Cortex of kidney (tissue), 1 donor: ENCODE measurements at places on chromosomes 13 and 19.

DNA sequence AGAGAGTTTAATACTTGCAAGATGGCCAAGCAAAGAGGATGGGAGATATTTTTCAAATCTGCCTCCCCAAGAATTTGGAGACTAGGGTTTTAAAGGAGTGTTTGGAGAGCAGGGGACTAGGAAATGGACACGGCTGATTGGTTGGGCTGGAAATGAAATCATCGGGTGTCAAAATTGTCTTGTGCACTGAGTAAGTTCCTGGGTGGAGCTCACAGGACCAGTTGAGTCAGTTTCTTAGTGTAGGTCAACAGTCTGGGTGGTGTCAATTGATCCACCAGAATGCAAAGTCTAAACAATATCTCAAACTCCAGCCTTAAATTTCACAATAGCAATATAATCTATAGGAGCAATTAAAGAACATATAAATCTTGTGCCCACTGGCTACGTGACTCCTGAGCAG, 23.0 kb upstream of the CEACAM4 start:
- DNase-seq: no peak

- DNase-seq: no peak
Observed at GRCh38 chr13:113562085-113562749, 22.3 kb upstream of the TFDP1 start.

DNA sequence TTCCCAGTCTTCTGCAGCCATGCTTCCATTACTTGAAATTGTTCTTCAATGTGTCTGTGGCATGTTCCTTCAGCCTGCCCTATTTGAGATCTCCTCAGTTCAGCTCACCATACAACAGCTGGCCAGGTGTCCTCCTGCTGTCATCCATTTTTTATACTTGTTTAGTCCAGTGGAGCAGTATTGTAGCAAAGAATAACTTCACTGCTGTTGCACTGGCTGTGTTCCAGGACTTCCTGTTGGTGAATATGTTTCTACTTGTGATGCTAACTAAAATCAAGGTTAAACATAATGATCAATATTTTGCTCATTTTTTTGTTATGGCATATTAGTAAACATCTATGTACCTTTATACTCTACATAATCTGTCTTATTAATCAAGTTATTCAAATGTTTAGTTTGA, 1394.1 kb downstream of the PCDH9 start:
- DNase-seq: no peak

- DNase-seq: no peak
Observed at GRCh38 chr19:21568816-21569493, 63.6 kb downstream of the ZNF429 start.

GRCh38 chr13:63128716-63129115, 1713.1 kb upstream of the PCDH20 start:
- DNase-seq: no peak

DNA sequence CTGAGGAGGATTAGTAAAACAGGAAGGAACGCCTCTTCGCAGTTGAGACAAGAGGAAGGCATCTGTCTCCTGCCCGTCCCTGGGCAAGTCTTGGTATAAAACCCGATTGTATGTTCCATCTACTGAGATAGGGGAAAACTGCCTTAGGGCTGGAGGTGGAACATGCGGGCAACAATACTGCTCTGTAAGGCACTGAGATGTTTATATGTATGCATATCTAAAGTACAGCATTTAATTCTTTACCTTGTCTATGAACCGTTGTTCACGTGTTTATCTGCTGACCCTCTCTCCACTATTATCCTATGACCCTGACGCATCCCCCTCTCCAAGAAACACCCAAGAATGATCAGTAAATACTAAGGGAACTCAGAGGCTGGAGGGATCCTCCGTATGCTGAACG, 722 bp upstream of the TIMM50 start:
- no peak for DNase-seq
